ENCODE measurements at places on chromosomes 13 and 19.
A peak's percentile ranks its signal among the peaks of the same experiment; 100 is the strongest.

- no peak for DNase-seq
These were observed 1.4 kb downstream of the GPX4 start for GRCh38 chr19:1105008-1105872.

DNA sequence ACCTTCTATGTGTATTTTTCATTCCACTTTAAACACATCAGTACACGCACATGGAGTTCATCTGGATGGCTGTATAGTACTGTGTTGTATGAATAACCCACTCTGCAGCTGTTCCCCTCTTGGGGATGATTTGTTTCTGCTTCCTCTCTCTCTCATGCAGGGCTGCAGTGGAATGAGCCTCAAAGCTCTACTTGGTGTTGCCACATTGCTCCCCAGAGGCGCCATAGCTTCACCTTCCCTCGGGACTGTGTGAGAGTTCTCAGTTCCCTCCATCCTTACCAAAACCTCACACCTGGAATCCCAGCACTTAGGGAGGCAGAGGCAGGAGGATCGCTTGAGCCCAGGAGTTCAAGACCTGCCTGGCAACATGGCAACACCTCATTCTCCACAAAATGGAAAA is 28.4 kb upstream of the GPR183 start:
- no peak for DNase-seq

GRCh38 chr13:73751290-73751689 is 382.9 kb downstream of the KLF12 start:
- DNase-seq: no peak

DNA sequence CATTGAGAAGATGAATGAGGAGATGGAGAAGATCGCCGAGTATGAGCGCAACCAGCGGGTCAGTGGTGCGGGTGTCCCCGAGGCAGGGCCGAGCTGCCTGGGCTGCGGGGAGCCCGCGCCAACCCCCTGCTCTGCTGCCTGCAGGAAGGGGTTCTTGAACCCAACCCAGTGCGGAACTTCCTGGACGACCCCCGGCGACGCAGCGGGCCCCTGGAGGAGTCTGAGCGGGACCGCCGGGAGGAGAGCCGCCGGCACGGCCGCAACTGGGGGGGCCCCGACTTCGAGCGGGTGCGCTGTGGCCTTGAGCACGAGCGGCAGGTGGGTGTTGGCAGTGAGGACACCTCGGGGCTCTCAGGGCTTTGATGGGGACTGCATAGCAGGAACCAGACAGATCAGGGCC is 8.3 kb downstream of the CCDC9 start:
- no peak for DNase-seq

DNA sequence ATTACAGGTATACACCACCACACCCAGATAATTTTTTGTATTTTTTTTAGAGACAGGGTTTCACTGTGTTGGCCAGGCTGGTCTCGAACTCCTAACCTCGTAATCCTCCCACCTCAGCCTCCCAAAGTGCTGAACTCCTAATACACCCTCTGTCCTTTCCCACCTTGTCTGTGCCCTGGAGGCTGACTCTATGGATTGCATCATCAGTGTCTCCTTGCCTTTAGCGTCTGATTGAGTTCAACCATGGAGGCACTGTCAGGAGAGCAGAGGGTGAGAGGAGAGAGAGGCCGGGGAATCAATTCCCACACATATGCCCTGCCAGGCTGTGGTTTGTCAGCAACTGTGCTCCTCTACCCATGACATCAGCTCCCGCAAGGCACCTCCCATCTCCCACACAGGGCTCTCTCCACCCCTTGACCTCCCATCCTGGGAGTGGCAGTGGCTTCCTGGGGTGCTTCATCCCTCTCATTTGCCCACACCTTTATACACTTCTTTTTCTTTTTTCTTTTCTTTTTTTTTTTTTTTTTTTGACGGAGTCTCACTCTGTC is 12.6 kb upstream of the LILRB4 start:
- no peak for DNase-seq

- DNase-seq: peak; percentile 20
These were observed 8.4 kb downstream of the NPHS1 start for GRCh38 chr19:35843676-35844481.

DNA sequence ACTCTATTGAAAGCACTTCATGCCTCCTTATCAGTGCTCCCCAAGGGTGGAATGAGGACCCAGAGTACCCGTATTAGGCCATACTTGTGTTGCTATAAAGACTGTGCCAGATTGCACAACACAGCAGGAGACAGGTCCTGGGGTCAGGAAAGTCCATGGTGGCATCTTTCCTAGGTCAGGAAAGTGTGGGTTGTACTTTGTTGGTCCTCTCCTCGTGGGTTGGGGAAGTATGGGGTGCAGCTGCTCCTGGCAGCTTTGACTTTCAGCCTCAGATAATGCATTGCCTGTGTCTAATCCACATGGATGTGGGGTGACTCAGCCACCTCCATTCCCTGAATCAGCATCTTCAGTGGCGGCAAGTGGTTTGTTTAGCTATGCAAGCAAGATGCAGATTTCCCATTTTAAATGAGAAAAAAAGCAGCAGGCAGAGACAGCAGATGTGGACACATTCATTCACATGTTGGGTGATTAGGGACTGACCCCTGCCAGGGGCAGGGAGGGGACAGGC is 8.4 kb upstream of the CYP2B6 start:
- no peak for DNase-seq

DNA sequence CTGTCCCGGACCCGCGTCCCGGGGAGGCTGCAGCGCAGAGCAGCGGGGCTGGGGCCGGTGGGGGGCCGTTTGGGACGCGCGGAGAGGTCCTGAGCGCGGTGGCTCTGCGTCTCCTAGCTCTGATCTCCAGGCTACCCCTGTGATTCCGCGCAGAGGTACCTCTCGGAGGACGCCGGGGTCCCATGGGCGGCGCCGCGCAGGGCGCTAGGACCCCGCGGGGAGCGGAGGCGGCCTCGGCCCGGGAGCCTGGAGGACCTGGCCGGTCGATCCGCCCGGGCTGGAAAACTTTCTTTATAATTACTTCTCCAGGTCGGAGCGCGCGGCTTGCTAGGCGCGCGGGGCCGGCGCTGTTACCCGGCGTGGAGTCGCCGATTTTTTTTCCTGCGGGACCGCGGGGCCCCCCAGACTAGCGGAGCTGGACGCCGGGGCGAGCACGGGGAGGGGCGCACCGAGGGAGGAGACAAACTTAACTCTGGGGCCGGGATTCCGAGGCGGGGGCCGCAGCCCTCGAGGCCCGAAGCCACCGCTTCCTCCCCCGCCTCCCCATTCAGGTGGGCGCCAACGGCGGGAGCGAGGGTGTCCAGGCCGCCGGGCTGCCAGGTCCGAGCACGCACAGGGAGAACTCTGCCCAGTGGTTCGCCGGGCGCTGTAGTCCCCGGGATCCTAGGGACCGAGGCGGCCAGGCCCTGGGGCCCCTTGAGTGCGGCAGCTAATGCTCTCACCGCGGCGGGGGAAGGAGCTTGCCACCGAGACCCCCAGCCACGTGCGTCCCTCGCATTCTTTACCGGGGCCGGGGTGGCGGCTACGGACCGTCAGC is 848 bp upstream of the CEBPA start:
- no peak for DNase-seq
